ENCODE measurements at places on chromosomes 1 and 21. TPM values are rescaled to one million over a fixed set of nuclear protein-coding genes. Genes with fewer than 3 reads are reported as not detected.

DNA sequence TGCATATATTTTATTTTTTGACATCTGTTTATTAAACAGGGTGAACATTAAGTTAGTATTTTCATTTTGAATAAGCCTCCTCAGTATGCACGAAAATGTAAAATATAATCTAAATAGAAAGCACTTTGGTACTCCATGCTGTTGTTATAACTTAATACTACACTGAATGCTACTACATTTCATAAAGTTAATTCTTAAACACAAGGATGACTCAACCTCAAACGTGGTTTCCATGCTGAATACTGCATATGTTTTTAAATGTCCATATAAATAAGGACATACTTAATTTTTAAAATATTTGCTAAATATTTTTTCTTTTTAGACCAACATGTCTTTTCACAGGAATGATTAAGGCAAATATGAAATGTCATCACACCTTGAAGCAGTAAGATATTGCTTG lies 83.9 kb downstream of the USP24 start:
- no peak for DNase-seq

- DNase-seq = peak; percentile 23
These were observed 610 bp downstream of the COL6A2 start for GRCh38 chr21:46098303-46099141.

GRCh38 chr1:210252621-210253051 lies 20.0 kb downstream of the SERTAD4 start:
- DNase-seq = peak; percentile 71

GRCh38 chr1:37602750-37603694 lies 7.3 kb upstream of the GNL2 start:
- DNase-seq = peak; percentile 61

GRCh38 chr1:193355178-193355577 lies 168.8 kb upstream of the B3GALT2 start:
- no peak for DNase-seq

DNA sequence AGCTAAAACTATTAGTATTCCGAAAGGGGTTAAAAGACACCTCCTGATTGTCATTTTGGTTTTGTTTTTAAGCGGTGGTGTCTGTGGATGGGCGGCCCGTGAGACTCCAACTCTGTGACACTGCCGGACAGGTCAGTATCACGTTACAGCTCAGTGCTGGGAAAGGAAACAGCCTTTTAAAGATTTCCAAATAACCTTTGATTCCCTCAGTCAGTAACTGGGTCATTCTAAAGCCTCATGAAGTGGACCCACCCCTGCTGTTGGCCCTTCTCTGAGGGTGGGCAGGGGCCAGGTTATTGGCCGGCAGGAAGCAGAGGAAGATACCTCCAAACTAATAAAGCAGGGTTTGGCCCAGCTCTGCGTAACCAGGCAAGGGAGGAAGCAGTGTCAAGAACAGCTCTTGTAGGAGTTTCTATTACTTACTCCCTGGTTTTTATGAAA lies 2.3 kb downstream of the RHOU start:
- DNase-seq = no peak

GRCh38 chr1:34037109-34037508 lies 127.9 kb downstream of the CSMD2 start:
- no peak for DNase-seq

- no peak for DNase-seq
These were observed 171.5 kb upstream of the PALMD start for GRCh38 chr1:99474350-99474893.

- no peak for DNase-seq
These were observed 53.3 kb upstream of the QSOX1 start for GRCh38 chr1:180101411-180101810.

GRCh38 chr1:153769221-153769620 lies 6.0 kb upstream of the SLC27A3 start:
- DNase-seq = no peak

- DNase-seq = no peak
These were observed 213.1 kb downstream of the RERE start for GRCh38 chr1:8604041-8604945.

DNA sequence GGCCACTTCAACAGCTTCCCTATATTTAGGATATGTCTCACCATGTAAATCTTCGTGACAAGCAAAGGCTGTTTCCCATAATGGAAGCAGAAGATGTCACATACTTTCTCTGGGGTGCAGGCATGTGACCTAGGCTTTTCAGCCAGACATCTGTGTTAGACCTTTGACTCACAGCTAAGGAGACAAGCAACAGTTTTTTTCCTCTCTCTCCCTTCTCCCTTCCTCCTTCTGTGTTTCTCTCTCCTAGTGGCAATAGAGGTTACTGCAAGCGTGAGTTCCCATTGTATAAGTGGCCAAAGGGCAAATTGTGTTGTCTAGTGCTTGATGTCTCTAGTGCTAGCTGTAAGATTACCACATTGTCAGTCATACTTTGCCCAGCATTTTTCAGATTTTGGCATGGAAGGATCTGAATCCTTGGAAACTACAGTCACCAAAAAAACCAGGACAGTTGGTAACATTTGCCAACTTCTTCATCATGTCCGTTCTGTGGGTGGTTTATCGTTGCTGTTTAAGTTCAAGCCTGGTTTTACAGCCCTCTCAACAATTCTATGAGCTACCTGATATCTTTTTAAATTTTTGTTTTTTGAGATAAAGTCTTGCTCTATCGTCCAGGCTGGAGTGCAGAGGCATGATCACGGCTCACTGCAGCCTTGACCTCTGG lies 44.4 kb upstream of the RABGAP1L start:
- DNase-seq = no peak

DNA sequence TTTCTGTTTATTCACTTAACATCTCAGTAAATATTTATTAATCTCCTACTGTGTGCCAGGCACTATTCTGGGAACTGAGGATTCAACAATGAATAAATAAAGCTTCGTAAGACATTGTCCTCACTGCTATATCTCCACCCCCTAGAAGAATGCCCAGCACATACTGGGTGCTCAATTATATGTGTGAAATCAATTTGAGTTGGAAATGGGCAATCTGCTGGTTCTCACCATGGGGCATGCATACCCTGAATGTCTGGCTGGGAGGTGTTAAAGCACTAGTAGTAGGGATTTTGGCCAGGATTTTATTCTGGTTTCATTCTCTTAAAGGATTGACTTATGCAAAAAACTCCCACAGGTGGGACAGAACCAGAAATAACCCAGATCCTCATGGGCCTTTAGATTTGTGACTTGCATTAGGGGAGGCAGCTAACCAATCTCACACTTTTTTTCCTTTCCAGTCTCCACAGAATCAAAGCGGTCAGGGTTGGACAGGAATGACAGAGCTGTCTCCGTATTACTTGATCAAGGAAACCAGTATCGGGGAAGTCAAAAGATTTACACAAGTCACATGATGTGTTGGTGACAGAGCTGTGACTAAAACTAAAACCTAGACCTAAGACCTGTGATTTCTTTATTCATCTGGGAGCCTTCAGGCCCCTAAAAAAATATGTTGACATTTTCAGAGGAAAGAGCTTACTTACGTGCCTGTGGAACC lies 12.8 kb downstream of the GFI1 start:
- DNase-seq = no peak

DNA sequence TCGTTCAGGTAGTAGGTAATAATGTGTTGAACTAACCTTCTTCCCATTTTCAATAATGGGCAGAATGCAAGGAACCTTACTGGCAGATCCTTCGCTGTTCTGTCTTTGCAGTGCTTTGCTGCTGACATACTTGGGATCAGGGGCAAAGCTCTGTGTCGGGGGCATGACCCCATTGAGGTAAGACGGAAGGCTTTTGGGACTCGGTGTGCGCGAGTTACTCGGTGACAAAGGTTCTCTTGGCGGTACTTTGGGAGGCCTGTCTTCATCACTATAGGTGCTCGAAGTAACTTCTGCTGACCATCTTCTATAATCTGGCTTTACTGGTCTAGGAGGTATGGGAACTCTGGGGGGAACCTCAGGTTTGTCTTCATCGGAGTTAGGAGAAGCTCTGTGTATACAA lies 12.7 kb downstream of the ERRFI1 start:
- no peak for DNase-seq

DNA sequence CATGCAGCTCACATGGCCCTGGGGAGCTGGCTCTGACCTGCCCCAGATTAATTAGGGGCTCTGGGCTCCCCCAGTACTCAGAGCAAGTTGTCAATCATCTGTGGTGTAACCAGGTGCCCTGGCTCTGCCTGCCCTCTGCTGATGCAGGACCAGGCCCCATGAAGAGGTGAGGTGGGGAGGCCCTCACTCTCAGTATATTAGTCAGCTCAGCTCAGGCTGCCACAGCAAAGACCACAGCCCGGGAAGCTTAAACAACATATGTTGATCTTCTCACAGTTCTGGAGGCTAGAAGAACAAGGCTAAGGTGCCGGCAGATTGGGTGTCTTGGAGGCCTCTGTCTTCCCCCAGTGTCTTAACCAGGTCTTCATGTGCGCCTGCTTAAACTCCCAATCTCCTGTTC lies 66.5 kb downstream of the FCRL5 start:
- DNase-seq = no peak

GRCh38 chr1:198773523-198773922 lies 134.7 kb downstream of the PTPRC start:
- no peak for DNase-seq

- no peak for DNase-seq
These were observed 104.2 kb upstream of the PROX1 start for GRCh38 chr1:213883618-213884017.

GRCh38 chr1:199221371-199222150 lies 582.7 kb downstream of the PTPRC start:
- DNase-seq = no peak

- no peak for DNase-seq
These were observed 32.3 kb downstream of the PTPRC start for GRCh38 chr1:198671136-198671535.

DNA sequence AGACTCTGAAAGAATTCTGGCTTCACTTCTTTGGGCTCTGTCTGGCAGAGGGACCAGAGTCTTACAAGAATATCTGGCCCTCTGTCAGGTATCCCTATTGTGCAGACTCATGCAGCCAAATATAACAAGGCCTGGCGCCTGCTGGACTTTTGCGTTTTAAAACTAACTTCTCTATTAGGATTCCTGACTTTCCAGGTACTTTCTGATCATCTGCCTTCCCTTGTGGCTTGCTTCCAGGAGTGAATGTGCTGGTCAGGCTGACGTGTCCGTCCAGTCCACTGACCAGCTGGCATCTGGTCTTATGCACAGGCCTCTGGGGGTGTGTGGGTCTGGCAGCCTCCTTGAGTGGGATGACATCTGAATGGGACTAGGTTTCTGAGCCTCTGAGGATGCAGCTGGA lies 8.6 kb upstream of the RAB29 start:
- DNase-seq = no peak

GRCh38 chr1:1462318-1462966 lies 9.1 kb upstream of the ATAD3B start:
- peak; percentile 39 for DNase-seq

- peak; percentile 84 for DNase-seq
These were observed 56.2 kb upstream of the RASAL2 start for GRCh38 chr1:178037510-178038253.

DNA sequence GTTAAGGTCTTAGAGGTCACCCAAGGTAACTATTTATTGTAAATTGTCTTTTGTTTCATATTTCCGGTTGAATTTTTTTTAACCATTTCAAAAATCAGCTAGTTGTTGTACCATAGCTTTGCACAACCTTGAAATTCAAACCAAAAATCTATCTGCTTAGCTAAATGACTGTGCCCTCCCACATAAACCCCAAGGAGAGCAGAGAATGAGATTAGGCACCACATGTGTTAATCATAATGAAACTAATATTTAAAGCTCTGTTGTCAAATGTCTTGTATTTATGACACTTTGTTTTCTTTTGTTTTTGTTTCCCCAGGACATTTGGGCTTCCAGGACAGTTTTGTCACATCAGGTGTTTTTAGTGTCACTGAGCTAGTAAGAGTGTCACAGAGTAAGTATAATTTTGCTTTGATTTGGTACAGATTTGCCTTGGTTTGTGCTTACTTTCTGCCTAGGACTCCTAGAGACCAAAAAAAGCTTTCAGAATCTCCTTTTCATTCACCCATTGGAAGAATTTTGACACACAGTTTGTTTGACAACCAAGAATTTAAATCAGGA lies 249.9 kb downstream of the NFIA start:
- DNase-seq = no peak

DNA sequence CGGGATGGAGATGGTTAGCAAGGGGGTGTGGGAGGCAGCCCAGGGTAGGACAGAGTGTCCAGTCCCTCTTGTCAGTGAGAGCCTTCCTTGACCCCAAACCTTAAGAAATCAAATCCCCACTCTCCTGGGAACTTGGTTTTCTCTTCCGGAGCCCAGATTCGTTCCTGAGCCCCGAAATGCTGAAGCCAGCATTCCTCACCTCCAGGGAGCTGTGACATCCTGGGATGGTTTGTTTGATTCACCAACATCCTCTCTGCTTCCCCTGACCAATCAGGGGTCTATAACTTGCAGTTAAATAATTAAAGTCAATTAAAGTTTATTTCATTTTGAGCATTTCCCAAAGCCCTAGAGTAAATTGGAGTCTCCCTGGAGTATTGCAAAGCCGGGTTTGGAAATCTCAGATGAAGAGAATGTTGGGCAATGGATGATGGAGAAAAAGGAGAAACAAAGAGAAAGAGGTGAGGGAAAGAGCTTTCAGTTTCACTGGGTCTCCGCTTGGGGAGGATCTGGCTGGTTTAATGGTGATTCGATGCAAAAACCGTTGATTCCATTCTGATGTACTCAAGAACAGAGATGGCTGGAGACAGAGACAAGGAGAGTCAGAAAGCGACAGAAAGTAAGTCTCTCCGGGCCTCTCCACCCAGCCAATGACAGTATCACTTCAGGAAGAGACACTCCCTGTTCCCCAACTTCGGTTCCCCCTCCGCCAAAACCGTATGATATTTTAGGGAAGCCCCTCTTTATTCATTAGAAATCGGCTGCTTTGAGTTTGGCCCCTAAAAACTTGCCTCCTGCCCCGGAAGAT lies 12.8 kb upstream of the ALX3 start:
- no peak for DNase-seq

DNA sequence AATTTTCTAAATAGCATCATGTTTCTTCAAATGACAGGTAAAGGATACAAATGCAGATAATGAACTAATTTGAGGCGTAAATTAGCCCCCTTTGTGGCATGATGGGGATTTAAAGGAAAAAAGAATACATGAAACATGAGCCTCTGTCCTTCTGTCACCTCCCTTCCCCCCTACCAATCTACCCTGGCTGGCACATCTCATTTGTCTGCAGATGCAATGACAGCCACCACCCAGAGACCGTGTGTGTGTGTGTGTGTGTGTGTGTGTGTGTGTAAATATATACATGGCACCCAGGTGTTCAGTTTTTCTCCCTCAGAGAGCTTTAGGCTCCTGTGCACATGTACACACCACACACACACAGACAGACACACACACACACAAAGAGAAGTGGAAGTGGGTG lies 451.1 kb downstream of the RWDD3 start:
- DNase-seq = peak; percentile 45

The PLPPR5 gene
- 2.0 TPM for total RNA-seq

The FMN2 gene
- total RNA-seq = 150 TPM

The TSPAN1 gene
- total RNA-seq = 2.3 TPM

The LCE6A gene
- total RNA-seq = not detected

The KIRREL1 gene
- 8.1 TPM for total RNA-seq

The RRP15 gene
- total RNA-seq = 18.0 TPM

The MRPL55 gene
- total RNA-seq = 61.5 TPM

The FALEC gene
- total RNA-seq = not detected

The SAMSN1 gene
- total RNA-seq = 28.3 TPM

The LMX1A gene
- not detected for total RNA-seq

The CDC14A gene
- 9.2 TPM for total RNA-seq

The CYB561D1 gene
- 23.9 TPM for total RNA-seq

The RNU1-2 gene
- 3,598 TPM for total RNA-seq

All from glutamatergic neuron (in vitro differentiated cells).